BJ (cell line): ENCODE measurements at places on chromosomes 5 and 9. TPM values are rescaled to one million over a fixed set of nuclear protein-coding genes. Genes with fewer than 3 reads are reported as not detected.

- DNase-seq: no peak
These were observed 14.8 kb downstream of the TGFBI start for GRCh38 chr5:136043551-136043950.

- no peak for DNase-seq
These were observed 24.7 kb downstream of the DNAJA1 start for GRCh38 chr9:33049680-33050361.

DNA sequence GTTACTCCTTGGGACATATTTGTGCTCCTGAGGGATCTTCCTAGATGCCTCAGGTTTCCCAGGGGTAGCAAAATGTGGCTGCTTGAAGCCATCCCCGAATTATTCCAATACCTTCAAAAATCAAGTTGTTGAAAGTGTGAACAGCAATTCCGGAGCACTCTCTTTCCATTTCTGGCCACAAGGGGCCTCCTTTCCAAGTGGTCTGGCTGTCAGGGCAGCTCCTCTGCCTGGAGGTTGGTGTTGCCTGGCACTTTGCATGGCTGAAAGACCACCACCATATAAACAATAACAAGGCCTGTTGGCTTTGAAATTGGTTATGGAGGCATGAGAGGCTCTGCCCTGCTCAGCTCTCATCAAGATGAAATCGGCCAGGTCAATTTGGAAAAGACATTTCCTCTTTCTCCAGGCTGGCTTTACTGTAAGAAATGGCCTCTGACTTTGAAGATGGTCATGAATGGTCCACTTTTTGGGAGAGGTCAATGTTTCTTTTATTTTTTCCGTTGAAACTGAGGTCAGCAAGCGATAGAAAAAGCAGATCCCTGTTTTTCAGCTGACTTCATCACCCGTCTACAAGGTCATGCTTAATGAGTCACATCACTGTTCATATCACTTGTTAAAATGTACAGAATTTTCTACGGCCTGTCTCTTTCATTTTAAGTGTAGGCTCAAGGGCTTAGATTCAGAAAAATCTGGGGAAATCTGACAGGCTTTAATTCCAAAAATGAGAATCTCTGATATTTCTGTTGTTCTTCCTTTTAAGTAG lies 481.1 kb upstream of the ZNF608 start:
- no peak for DNase-seq

LRRTM2 gene
- 0.02 and 0.07 TPM in 2 replicates for polyA plus RNA-seq

GRCh38 chr9:37604296-37604695 lies 11.9 kb upstream of the TOMM5 start:
- DNase-seq: no peak

DNA sequence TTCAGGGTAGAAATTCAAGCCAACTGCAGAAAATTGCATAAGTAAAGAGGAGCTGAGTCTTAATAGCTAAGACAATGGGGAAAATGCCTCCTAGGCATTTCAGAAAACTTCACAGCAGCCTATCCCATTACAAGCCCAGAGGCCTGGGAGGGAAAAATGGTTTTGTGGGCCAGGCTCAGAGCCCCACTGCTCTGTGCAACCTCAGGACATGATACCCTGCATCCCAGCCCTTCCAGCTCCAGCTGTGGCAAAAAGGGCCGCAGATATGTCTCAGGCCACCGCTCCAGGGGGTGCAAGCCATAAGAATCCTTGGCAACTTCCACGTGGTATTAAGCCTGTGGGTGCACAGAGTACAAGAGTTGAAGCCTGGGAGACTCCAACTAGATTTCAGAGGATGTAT lies 387.0 kb downstream of the ARRDC3 start:
- DNase-seq: no peak

GRCh38 chr5:127072861-127073846 lies at the start of gene C5orf63:
TSS of gene C5orf63 (minus strand) at chr5:127073502. CDS start at chr5:127058995, 14,507 bp downstream.
- no peak for DNase-seq

- no peak for DNase-seq
These were observed 117.0 kb downstream of the TRPM6 start for GRCh38 chr9:74770508-74771261.

PSIP1 gene
- 10.2 and 28.1 TPM in 2 replicates for polyA plus RNA-seq

DNA sequence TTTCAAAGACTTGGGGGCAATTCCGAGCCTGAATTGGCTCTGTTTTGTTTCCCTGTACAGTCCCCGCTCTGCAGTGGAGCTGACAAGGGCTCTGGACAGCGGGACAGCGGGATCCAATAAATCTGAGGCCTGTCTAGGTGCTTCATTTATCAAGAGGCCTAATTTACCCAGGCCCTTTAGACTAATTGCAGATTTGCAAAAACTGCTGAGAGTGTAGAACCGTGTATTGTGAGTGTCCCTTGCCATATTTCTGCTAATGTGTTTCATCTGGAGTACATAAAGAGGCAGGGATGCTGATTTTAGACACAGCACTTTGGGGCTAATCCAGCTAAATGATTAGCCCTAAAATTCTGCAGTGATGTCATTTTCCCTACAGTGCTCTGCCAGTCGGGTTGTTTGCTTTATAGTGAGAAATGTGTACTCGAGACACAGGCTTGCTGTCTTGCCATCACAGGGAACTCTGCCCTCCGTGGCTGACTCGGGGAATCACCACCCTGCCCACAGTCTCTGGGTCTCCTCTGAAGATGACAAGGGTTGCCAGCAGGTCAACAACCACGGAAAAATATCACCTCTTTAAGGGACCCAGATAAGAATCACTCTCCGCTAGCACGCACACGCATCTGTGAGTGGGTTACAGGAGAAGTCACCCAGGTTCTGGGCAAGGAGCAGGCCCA lies 592.0 kb downstream of the BNC2 start:
- no peak for DNase-seq

MYO10 gene
- 17.1 TPM in 2 replicates for polyA plus RNA-seq

SLC45A2 gene
- not detected in 2 replicates for polyA plus RNA-seq

DNA sequence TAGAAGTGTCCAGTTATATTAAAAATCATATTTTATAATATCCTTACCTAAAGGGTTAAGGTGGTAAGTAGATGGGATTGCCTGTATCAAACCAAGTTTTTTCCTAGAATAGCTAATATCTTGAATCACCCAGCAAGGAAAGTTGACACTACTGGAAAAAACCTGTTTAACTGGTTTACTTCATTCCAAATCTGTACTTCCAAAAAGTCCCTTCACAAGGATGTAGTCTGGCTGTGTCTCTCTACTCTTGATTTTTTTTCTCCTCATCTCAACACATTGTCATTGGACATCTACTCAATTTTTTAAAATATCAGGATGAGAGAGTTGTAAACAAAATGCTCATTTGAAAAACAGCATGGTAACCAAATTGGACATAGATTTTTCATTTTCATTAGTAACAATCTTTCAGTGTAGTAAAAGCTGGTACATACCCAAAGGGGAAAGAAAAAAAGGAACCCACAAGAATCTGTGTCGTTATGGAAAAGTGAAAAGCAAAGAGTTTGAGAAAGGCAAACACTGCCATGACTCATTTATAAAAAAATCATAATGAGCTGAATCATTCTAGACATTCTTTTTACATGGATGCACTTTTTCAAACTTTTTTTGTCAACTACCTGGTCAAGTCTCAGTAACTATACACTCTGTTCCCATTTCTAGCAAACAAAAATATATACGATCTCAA lies 173.5 kb downstream of the GLIS3 start:
- DNase-seq: peak; percentile 59

DNA sequence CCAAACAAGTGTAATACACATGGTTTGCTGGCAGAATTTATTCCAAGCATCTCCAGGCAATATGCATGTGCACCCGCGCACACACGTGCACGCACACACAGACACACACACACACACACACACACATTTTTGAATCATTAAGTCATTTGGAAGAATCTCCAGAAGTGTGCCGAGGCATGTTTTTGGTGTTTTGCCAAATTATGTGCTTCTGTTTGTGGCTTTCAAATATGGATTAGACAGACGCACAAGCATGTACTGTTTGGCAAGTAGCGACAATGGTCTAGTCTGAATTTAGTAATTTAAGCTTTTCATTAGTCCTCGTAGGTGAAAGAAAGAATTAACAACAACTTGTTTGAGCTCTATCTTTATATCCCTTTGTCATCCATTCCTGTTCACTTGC lies 36.7 kb downstream of the NFIB start:
- no peak for DNase-seq

GRCh38 chr5:7650755-7651154 lies 200.2 kb downstream of the CFAP90 start:
- no peak for DNase-seq

DNA sequence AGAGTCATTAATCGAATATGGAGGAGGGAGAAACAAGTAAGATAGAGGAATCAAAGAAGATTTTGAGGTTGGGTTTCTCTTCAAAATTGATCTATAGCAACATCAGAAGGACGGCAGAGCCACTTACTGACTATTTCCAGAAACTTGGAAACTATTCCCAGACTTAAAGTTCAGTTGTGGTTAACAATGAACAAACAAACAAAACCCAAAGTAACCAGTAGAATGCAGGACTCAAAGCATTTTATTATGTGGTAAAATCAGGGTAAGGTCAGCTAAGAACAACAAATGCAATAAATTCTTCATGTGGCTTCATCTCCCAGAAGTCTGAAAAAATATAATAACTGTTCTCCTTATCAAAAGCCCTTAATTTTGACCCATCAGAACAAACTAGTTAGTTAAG lies 54.9 kb upstream of the OSMR start:
- no peak for DNase-seq

- DNase-seq: no peak
These were observed 303.9 kb downstream of the DOCK8 start for GRCh38 chr9:518540-518939.

GPR151 gene
- polyA plus RNA-seq: not detected in 2 replicates
